ENCODE measurements at places on chromosomes 1 and 21. TPM values are rescaled to one million over a fixed set of nuclear protein-coding genes. Genes with fewer than 3 reads are reported as not detected.

- no peak for DNase-seq
Observed at GRCh38 chr1:33236498-33236897, 19.8 kb upstream of the ZNF362 start.

- DNase-seq: no peak
Observed at GRCh38 chr1:241063276-241063675, 293.7 kb downstream of the RGS7 start.

- no peak for DNase-seq
Observed at GRCh38 chr21:30200000-30200399, 15.9 kb downstream of the CLDN8 start.

DNA sequence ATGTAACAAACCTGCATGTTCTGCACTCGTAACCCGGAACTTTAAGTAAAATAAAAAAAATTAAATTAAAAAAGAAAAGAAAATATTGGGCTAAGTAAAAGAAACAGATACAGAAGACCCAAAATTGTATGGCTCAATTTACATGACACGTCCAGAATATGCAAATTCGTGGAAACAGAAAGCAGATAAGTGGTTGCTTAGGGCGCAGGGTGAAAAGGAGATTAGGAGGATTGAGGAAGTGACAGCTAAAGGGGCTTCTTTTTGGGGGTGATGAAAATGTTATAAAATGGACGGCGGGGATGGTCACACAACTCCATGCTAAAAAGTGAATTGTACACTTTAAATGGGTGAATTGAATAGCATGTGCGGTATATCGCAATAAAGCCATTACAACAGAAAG, 27.4 kb upstream of the ZBTB21 start:
- DNase-seq: no peak

DNA sequence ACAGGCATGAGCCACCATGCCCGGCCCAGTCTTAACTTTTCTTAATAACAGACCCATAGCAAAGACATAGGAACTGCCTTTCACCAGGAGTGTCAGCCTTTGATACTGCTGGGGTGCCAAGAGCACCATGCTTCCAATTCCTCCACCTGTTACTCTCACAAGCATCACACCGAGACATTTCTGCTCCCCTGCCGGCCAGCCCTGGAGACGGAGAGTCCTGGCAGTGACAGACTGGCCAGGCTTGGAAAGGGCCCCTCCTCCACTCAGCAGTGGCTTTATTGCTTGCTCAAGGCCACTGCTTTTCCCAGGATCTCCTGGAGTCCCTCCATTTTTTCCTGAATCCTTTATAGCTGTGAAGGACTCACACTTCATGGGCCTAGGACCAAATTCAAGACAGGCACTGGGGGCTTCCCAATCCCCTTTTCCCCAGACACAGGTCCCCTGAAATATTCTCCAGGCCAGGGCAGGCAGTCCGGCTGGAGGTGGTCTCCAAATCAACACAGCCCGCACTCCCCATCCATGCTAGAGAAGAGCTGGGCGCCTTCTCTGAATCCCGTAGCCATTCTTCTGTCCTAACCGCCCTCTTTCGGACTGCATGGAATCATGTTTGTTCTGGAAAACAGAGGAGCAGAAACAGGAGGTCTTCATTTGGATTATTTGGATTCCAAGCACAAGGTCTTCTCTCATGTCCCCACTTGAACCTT, 25.5 kb upstream of the PTPRF start:
- DNase-seq: no peak

DNA sequence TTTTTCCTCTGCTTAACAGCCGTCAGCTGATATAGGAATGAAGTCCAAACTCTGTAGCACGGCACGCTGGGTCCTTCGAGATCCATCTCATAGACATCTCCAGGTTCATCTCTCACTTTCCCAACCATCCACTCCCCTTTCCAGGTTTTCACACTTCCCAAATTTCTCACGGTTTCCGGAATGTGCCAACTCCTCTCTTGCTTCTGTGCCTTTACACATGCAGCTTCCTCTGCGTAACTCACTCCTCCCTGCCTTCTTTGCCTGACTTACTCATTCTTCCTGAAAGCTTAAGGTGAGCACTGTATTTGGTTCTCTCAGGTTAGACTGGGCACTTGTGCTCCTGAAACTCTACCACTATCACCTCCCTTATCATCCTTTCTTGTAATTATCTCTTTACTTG, 168.4 kb downstream of the PCNX2 start:
- DNase-seq: no peak

DNA sequence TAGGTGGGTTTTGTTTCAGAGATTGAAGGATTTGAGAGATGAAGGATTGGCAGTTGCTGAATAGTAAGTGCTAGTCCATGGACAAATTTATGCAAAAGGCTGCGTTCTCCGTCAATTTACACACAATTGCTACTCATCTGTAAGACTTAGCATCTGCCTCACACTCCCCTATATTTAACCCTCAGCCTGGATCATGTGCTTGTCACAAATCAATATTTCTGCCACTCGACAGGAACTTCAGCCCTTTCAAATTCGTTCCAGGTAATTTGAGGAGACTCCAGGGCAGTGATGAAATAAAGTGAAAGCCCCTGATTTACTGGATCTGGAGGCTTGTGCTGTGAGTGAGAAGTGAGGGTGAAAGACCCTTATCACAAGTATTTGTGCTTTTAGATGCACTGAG, 105.6 kb upstream of the UBE2U start:
- DNase-seq: no peak

- DNase-seq: no peak
Observed at GRCh38 chr21:15003463-15004135, 61.2 kb downstream of the NRIP1 start.

DNA sequence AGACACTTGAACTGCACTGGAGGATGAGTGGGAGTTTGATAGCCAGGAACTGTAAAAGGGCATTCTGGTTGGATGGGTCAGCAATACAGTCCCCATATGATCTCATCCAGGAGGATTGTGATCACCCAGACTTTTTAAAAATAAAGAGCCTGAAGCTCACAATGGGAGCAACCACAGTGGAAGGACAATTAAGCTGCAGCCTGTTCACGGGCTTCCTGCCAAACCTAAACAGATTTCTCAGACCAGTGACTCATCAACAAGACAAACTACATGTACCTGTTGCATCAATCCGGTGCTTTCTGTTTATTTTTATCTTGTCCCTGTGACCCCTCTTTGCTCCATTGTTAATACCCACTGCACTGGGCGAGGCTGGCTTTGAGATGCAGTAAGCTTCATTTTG, 52.3 kb downstream of the PAPPA2 start:
- DNase-seq: peak; percentile 95

- DNase-seq: no peak
Observed at GRCh38 chr1:91752324-91752723, 133.6 kb downstream of the TGFBR3 start.

- DNase-seq: no peak
Observed at GRCh38 chr1:36222481-36223380, 1.5 kb upstream of the THRAP3 start.

DNA sequence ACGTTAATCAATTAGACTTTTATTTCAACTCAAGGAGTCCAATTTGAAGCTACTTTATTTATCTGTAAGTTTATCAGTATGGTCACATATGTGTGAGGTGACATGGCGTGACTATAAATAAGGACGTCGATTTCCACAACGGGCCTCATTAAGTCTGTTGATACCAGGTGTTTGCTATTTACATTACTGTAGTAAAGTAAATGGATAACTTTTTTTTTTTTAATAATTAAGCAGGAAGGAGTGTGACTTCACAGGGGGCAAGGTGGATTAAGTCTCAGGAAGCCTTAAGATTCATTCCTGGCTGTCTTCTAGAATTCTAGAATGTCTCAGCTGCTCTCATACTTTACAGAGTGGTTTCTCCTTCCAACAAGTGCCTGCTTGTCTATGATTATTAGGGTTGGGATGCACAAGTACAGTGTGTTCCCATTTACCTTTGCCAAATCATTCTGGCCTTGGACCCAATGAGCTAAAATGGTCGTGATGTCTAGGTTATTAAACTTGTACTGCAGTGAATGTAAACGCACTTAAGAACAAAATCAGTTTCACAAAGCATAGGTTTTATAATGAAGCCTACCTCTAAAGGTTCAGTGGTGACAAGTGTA, 15.5 kb downstream of the MAP3K7CL start:
- no peak for DNase-seq

DNA sequence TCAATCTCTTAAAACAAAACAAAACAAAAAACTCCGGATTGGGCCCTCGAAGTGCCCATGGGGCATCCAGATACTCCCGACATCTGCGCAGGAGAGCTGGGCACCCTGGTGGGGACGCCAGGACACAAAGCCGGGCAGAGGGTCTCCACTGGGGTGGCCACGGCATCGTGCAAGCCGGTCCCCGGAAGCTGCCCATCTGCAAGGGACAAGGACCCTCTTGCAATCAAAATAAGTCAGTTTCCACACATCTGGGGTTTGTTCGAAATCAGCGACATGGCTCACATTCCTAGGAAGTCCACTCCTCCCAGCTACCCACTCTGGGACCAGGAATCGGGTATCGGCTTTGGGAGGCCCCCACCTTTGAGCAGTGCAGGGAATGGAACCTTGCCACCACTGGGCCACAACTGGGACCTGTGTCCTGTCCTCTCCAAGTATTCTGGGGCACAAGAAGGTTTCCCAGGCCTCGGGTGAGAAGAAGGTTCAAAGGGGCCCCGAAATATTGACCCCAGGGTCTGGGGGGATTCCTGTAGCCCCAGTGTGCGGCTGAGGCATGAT, 4.6 kb upstream of the PRDM16 start:
- no peak for DNase-seq

- DNase-seq: no peak
Observed at GRCh38 chr1:18103788-18104421, 3.7 kb upstream of the IGSF21 start.

DNA sequence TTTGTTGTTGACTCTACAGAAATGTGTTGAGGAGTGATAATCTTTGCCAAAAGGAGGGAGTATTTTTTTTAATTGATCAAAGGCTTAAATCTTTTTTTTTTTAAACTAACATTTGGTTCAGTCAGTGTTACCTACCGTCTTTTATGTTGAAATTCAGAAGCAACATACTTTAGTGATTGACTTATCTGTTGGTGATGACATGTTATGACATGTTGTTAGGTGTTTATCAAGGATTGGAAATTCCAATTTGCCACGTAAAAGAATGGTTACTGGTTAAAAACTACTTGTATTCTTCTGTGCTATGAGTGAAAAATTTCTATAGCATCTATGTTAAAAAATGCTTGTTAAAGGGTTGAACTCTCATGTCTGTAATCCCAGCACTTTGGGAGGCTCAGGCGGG, 61.2 kb downstream of the DNM3 start:
- no peak for DNase-seq

DNA sequence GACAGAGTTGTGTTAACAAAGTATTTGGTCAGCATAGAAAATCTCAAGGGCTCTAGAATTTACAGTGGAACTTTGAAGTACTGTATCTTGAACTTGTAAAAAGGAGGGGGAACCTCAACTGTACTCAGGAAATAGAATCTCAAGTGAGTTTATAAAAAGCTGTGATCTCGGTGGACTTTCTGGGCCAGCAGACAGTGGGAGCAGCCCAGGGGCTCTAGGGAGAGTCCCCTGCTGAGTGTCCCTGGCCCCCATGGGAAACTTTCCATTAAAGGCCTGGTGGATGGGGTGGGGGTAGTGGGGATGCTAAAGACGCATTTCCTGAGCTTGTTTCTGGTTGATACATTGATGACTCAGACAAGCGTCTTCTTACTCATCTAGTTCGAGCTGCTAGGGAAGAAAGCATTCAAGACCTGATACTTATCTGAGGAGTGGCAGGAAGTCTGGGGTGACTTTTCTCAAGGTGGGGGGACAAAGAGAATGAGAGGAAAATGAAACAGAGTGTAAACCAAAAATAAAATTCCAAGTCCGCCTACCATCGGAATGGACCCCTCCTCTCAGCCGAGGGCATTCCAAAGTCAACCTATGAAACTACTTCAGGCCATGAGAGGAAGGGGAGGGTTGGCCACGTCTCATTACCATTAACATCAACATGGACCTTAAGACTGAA, 65.5 kb downstream of the NID1 start:
- DNase-seq: peak; percentile 98

The MCOLN2 gene
- 3.9 TPM for total RNA-seq

The KMO gene
- not detected for total RNA-seq

The PTPN22 gene
- 0.74 TPM for total RNA-seq

The CELA3A gene
- not detected for total RNA-seq

The DYNLT5 gene
- total RNA-seq: not detected

The RGS8 gene
- 0.29 TPM for total RNA-seq

The AGT gene
- total RNA-seq: 15.2 TPM

The OR4F16 gene
- not detected for total RNA-seq

The LEMD1 gene
- 0.60 TPM for total RNA-seq
